ENCODE measurements at places on chromosomes 2 and 18.

- DNase-seq, result no peak
These were observed 6.1 kb upstream of the DCC start for GRCh38 chr18:52333860-52334259.

- no peak for DNase-seq
These were observed 69.9 kb downstream of the MARCO start for GRCh38 chr2:119011910-119012209.

DNA sequence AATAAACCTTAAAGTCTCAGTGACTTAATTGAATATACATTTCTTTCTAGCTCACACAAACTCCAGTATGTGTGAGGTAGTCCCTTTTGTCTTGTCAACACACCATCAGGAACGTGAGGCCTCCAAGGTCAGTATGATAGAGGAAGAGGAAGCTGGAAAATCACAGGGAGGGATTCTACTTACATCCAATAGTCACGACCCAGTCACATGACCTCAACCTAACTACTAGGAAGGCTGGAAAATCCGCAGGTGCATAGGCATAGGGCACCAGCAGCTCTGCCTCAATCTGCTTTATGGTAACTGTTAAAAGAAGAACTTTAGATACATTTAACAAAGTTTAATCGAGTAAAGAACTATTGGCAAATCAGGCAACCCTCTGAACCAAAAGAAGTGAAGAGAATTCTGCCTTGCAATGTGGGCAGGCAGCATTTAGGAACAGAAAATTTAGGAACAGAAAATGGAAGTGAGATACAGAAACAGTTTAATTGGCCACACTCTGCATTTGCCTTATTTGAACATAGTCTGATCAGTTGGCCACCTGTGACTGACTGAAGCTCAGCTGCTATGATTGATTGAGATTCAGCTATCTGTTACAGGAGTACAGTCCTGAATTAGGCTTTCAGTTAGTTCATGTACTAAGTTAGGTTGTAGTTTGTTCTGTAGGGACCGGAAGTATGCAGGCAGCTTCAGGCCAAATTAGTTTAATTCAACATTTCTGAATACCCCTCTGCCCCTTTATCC, 165.0 kb upstream of the PARD3B start:
- DNase-seq, result no peak

DNA sequence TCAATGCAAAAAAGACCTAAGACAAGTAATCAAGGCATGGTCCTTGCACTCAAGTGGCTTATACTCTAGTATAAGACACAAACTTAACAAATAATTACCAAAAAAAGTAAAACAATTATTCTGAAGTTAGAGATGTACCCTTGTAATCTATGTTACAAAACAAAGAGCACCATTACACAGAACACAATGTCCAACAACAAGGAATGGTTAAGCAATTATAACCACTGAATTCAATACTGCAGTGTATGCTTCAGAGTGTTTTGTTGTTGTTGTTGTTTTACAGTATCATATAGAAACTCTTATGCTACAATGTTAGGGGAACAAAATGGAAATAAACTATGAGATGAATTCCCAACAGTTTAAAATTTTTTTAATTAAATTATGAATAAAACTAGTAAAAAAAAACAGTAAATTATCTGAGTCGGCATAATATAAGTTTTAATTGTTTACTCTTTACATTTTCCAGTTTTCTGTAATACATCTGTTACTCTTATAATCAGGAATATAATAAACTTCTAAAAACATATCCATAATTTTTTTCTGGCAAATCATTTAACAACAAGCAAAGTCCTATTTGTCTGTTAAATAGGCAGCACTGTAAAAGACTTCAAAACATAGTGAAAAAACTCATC, 29.2 kb downstream of the ROCK2 start:
- DNase-seq, result no peak

DNA sequence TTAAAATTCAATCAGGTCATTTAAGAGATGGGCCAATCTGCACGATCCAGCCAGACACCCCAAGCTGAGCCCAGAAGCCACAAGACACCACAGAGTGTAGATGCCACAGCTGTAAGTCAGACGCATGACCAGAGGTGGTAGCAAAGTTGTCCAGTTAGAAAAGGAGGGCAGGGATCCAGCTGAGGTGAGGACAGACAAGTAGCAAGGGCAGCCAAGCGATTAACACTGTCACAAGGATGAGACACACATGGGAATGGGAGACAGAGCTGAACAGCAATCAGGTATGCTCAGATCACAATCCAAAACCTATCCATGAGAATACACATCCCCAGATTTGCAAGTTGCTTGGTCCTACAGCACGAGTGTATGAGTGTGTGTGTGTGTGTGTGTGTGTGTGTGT, 143.4 kb upstream of the STK17B start:
- no peak for DNase-seq

- no peak for DNase-seq
These were observed 176.5 kb downstream of the FAM210A start for GRCh38 chr18:13549880-13550232.

DNA sequence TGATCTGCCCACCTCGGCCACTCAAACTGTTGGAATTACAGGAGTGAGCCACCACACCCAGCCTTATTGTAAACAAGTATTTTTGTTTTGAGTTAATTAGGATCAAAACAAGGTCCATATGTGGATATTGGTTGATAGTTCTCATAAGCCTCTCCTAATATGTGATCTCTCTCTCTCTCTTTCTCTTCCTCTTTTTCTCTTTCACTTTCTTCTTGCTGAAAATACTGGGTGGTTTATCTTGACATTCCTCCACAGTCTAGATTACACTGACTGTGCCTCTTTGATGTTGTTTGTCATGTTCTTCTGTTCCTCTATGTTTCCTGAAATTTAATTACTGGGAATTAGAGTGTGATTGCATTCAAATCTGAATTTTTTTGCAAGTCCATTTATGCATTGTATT, 547.5 kb upstream of the NRXN1 start:
- DNase-seq, result no peak

- no peak for DNase-seq
These were observed 49.2 kb downstream of the LPIN1 start for GRCh38 chr2:11795590-11795989.

Data from stimulated activated CD4-positive, alpha-beta T cell treated with anti-CD3 and anti-CD28 coated beads, Interleukin-4, amount 100 ng/mL, for 48 hours (primary cell).